ENCODE measurements at places on chromosomes 1 and 21. TPM values are rescaled to one million over a fixed set of nuclear protein-coding genes. Genes with fewer than 3 reads are reported as not detected.

Gene MMP23B
- 40.7 TPM for total RNA-seq

Gene EPHB2
- 7.5 TPM for total RNA-seq

Gene TLR5
- total RNA-seq = 1.2 TPM

- no peak for DNase-seq
Observed at GRCh38 chr1:228861832-228862180, 126.5 kb downstream of the RHOU start.

DNA sequence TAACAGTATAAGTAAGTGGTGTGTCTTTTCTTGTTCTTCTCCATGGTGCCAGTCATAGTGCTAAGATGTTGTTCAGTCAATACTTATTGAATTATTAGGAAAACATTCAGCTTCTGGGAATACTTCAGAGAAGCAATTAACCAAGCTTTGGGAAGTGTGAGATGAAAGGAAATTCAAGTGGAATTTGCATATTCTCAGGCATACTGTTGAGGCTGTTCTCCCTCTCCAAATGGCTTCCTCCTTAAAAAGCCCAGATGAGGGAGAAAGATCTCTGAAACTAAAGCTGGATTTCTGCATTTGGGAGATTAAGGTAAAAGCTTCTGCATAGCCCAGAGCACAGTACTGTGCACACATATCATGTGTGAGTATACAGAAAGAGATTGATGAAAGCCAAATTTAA, 73.4 kb downstream of the MACF1 start:
- DNase-seq = no peak

- DNase-seq = no peak
Observed at GRCh38 chr1:64282351-64282750, 78.9 kb downstream of the UBE2U start.

GRCh38 chr1:157925419-157926166, 67.9 kb upstream of the KIRREL1 start:
- no peak for DNase-seq
